ENCODE measurements at places on chromosomes 3 and 15.

- no peak for DNase-seq
Measured at GRCh38 chr15:66772604-66773128, 70.6 kb downstream of the SMAD6 start.

DNA sequence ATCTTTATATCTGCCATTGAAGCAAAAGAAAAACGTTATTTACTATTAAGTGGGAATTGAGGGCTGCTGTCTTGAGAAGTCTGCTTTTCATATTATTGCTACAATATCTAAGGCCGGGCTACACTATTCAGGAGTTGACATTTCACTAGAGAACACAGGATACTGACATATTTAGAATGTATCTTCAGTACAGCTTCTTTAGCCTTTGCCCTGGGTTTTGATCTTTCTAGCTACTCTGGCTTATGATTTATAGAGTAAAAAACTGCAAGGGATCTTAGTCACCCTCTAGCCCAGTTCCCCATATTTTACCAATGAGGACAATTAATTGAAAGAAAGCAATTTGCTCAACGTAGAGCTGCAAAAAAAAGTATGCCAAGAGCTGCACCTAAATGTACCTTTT is 307.4 kb upstream of the DPPA4 start:
- no peak for DNase-seq

DNA sequence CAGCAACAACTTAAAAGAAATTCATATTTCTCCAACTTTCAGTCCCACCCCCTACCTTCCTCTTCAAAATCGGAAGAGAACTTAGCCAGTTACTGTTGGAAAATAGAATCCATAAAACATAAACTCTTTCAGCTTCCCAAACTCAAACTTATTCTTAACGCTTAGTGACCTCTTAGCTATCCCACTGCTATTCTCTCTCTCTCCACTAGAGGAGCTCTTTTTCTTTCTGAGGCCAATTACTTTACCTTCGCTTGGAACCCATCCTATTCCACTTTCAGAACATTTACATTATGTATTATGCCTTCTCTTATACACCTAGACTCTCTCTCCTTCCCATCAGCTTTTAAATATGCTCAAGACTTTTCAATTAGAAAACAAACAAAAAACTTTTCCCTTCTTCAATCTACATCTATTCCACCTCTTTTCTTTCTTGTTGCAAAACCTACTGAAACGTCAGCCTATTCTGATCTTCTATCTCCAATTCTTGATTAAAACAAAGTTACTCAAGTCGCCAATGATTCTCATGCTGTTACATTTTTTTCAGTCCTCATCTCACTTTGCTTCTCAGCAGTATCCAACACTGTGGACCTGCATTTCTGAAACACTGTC is 13.4 kb upstream of the GHSR start:
- no peak for DNase-seq

GRCh38 chr3:71369701-71370391 is 213.7 kb downstream of the FOXP1 start:
- no peak for DNase-seq

DNA sequence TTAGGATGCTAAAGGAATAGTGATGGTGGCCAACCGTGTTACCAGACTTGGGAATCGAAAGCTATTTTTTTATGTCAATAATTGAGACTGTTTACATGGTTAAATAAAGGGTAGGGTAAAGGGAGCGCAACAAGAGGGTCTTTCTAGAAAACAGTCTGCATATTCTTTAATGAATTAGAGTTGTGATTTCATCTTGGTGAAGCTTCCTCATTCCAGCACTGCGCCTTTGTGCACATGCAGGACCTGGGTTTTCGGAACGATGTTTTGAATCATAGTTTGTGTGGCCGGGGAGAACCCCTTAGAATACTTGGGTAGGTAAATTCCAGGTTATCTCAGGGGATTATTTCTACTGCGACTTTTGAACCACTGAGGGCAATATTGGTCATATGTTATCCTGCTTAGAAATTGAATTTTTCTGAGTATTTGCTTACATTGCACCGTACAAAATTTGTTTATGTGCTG is 1.3 kb downstream of the PIK3CA start:
- no peak for DNase-seq

DNA sequence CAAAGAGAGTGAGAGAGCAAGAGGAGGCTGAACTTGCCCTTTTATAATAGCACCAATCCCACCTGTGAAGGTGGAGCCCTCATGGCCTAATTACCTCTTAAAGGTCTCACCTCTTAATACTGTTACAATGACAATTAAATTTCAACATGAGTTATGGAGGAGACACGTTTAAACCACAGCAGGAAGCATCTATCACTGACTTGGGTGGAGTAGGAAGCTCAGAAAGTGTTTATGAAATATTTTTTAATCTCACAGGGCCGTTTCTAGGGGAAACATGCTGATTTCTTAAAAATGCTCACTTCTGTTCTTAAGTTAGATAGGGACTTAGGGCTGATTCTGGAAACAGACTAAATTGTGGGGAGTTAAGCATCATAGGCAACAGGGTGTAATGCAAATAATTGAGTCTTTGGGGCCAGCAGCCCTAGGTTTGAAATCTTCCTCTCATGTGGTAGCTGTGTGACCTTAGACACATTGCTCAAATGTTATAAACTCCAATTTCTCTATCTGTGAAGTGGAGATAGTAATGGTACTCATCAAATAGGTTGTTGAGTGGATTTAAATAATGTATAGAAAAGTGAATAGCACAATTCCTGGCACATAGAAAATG is 133.3 kb upstream of the KLHL25 start:
- DNase-seq = no peak

- DNase-seq = no peak
Measured at GRCh38 chr3:36993326-36994283, at the start of gene MLH1. Gene MLH1, plus strand, starts transcription at chr3:36993518. Its CDS starts 30 bp downstream, at chr3:36993548.

- no peak for DNase-seq
Measured at GRCh38 chr3:46693892-46694226, 380 bp upstream of the ALS2CL start.

GRCh38 chr3:106332884-106333283 is 464.1 kb upstream of the CBLB start:
- no peak for DNase-seq

- no peak for DNase-seq
Measured at GRCh38 chr15:74046275-74046674, 36.1 kb downstream of the GOLGA6A start.

- no peak for DNase-seq
Measured at GRCh38 chr3:140097874-140098635, 163.1 kb downstream of the CLSTN2 start.

GRCh38 chr3:186322761-186323160 is 39.3 kb downstream of the DGKG start:
- no peak for DNase-seq

DNA sequence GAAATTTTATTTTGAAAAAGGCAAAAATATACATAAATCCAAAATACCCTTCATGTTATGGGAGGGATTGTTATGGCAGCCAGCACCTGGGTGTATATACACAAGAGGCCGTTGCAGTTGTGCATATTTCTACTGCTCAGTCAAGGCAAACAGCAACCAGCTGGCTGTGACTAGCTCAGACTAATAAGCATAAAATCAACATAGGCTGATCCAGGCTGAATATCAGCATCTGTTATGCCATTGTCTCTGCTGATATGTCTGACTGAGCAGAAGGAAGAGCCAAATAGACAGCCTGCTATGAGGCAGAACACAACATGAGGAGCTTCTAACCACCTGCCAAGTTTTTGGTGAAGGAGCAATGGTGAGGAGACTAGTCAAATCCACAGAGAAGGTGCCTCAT is 457.5 kb upstream of the ALCAM start:
- peak; percentile 9 for DNase-seq

- no peak for DNase-seq
Measured at GRCh38 chr3:14592390-14592789, 52.2 kb upstream of the GRIP2 start.

DNA sequence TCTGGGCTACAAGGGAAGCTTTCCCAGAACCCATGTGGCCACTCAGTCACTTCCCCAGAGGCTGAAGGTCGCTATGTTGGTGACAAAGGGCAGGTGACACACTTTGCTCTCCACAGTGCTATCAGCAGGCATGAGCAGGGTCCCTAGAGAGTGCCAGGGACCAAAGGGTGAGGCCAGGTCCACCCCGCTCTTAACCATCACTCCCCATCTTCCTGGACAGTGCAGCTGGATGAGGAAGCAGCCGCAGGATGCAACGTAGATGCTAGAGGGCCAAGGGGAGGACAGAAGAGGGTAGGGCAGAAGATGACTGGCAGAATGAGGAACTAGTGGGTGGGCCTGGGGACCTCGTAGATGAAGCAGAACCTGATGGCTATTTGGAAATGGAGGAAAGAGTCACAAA is 13.6 kb upstream of the LTF start:
- no peak for DNase-seq

GRCh38 chr15:70376929-70377691 is 279.4 kb upstream of the TLE3 start:
- DNase-seq = no peak

DNA sequence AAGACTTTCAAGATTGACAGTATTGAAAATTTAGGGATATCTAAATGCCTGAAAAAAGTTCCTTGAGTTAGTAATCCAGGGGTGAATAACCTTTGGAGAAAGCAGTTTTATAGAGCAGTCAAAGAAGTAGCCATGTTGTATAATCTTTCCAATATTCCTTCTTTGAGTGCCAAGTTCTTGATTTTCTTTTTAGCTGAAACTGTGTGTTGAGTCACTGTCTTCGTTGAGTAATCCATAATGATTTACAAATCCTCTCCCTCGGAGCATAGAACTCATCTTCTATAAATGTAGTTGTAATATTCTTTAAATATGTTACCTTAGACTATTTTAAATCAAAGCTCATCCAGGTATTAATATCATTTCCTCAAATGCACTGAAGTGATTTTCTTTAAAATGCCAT is 135.2 kb downstream of the BBX start:
- no peak for DNase-seq

GRCh38 chr3:123481071-123481470 is 32.2 kb upstream of the ADCY5 start:
- no peak for DNase-seq

GRCh38 chr3:126352476-126353454 is 4.4 kb downstream of the KLF15 start:
- DNase-seq = no peak

DNA sequence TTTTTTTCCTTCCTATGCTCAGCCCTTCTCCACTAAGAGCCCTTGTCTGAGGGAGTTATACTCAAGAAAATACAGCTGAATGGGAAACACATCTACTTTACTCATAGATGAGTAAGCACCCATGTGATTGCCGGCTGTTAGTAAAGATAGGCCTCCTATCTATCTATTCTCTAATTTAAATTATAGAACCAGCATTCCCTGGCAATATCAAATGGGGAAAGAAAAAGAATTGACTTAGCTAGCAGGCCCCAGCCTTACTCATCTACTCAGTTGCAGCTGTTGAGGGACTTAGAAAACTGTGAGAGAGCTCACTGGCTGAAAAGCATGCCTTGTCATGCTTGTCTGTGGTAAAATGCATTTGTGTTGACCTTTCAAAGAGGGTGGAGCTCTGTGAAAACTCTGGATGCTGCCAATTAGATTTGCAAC is 116.9 kb upstream of the LRRFIP2 start:
- DNase-seq = no peak

- no peak for DNase-seq
Measured at GRCh38 chr3:13424141-13424844, 4.2 kb upstream of the NUP210 start.

DNA sequence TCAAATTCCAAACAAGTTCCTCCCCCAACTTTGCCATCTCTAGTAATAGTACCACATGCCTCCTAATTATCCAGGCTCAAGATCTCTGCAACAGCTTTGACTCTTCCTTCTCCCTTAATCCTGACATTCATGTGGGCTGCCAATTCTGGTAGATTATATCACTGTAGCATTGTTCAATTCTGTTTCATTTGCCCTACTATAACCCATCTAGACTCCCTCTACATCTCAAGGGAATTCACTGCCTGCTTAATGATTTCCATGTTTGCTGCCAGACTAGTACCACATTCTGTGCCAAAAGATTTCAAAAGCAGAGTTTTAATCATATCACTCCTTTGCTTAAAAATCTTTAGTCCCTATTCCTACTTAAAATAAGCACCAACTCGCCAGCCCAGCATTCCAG is 34.6 kb upstream of the PPIB start:
- DNase-seq = no peak

DNA sequence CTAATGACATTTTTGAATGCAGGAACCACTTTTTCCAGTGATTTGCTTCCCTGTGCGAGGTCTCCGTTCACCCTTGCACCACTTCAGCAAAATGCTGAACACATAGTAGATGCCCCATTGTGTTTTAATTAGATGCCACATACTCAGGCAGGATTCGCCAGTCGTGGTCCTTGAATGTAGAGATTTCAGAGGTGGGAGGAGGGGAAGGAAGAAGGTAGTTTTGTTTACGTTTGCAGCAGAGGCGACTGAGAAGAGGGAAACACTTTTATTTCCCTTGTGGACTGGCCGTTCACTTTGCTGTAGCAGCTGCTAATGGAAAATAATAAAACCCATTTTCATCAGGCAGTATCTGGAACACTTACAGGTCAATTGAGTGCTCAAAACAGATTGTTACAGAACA is 262.8 kb upstream of the TBL1XR1 start:
- no peak for DNase-seq

- DNase-seq = no peak
Measured at GRCh38 chr15:46735115-46735514, 982.2 kb upstream of the SEMA6D start.

- DNase-seq = no peak
Measured at GRCh38 chr15:100308213-100308600, 33.6 kb downstream of the ADAMTS17 start.

DNA sequence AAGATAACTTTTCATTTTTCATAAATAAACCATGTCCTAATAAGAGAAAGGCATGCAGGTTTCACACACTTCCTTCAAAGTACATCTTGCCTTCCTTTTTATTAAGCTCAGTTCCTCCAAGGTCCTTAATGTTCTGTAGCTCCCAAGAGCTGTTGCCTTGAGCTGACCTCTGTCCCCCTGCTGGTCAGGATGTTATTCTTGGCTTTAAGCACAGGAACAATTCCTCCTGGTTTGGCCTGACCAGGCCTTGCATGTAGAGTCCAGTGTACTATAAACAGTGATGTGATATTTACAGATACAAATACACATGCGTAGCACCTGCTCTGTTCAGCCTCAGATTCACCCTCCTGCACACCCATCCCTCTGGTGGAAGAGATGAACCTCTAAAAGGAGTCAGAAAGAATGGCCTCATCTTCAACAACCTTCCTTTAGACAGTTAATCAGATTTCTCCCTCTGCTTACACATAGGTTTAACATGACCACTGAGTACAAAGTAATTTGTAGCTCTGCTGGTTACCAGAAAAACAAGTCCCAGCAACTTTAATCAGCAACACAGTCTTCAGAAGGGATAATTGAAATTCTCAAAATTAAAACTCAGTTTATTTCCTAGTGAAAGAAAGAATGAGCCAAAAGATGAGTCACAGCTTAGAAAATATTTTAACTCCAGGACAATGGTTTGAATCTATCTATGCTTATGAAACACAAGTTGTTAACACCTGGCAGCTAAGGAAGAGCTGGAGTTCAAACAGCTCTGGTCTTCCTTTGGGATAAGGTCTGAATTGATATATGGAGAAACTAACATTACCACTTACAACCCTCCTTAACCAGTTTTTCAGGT is 46.5 kb downstream of the PTPN9 start:
- DNase-seq = no peak

- DNase-seq = no peak
Measured at GRCh38 chr15:51191766-51192165, 97.1 kb upstream of the TNFAIP8L3 start.

- DNase-seq = no peak
Measured at GRCh38 chr15:66885281-66885915, 180.0 kb upstream of the SMAD3 start.

GRCh38 chr15:49421991-49422390 is 1.1 kb upstream of the FGF7 start:
- no peak for DNase-seq

- DNase-seq = no peak
Measured at GRCh38 chr3:23592961-23593931, 212.5 kb upstream of the UBE2E1 start.
